ENCODE measurements at places on chromosomes 2 and 18.
A peak's percentile ranks its signal among the peaks of the same experiment; 100 is the strongest.

- no peak for DNase-seq
Measured at GRCh38 chr2:133270550-133270949, 297.7 kb downstream of the NCKAP5 start.

GRCh38 chr2:215692387-215693079, 256.7 kb upstream of the FN1 start:
- DNase-seq = no peak

DNA sequence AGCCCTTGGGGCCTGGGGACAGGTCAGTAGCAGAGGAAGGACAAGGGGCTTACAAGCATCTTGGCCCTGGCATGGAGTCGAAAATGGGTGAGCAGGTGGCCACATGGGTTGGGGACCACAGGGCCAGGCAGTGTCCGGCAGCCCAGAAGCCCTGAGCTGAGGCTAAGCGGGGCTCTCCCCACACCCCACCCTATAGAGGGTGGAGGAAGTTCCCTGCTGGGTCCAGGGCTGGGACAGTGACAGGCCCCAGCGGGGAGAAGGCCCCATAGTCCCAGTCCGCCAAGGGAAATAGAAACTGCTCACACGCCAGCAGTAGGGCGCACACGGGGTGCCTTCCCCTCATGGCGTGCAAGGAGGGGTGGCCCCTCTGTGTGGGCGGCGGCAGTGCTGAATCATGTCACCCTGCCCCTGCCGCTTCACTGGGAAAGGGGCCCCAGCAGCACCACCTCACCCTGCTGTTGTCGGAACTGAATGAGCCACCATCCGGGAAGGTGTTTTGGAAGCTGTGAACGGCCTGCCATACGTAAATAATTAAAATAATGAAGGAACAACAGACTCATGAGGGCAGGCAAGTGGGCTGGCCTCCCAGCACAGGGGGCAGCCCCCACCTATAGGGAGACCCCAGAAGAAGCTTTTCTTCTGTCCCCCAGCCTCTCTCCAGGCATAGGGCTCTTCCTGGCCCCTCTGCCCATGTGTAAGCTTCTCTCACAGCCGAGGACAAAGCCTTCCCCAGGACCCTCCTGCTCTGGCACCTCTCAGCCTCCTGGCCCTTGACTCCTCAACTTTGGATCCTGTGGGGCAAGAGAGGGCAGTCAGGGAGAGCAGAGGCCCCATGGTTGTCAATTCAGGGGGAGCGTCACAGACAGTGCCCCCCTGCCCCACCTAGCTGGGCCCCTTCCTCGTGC, 12.7 kb upstream of the DUSP2 start:
- DNase-seq = no peak

- DNase-seq = no peak
Measured at GRCh38 chr2:226855787-226856186, 19.9 kb downstream of the RHBDD1 start.

- no peak for DNase-seq
Measured at GRCh38 chr2:240615396-240615795, 9.9 kb upstream of the GPR35 start.

DNA sequence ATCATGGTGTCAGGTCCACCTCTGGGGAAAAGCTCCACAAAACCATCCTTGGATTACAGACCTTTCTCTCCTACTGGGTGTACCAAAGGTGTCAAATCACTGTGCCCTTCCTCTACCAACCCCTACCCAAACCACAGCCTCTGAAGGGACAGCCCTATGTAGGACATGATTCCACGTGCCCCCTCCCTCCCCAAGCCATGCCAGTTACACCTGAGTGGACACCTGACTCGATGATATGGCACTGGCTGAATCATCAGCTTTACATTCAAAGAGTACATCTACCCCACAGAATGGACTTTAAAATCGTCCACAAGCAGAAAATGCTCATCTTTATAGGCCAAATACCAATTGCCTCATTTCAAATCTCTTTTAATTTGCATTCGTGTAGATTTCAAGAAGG, 26.0 kb downstream of the TRABD2A start:
- DNase-seq = no peak

DNA sequence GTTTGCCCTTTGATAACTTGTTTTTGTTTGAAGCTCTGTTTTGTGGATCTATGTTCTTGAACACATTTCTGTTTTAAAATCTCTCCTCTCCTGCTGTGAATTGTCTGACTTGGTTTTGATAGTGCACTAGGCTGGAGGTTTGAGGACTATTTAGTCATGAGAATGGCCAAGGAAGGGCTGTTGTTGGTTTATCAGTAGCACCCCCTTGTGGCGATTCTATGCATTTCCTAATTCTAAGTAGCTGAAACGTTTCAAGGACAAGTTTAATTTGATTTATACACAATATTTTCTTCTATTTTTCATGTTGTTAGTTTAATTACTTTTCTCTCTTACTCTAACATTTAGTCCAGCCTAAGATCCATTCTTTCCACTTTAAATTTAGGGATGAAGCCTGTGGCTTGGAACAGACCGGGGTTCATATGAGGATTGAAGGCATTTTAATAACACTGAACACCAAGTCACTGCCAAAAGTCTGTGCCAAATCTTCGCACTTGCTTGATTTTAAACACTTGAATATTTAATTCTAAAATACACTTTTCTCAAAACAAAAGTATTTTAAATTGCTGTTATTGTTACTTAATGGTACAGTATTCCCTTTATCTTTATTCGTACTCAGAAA, 166.0 kb downstream of the SOCS6 start:
- peak; percentile 65 for DNase-seq

GRCh38 chr18:23503963-23504344, 643 bp downstream of the RMC1 start:
- no peak for DNase-seq

DNA sequence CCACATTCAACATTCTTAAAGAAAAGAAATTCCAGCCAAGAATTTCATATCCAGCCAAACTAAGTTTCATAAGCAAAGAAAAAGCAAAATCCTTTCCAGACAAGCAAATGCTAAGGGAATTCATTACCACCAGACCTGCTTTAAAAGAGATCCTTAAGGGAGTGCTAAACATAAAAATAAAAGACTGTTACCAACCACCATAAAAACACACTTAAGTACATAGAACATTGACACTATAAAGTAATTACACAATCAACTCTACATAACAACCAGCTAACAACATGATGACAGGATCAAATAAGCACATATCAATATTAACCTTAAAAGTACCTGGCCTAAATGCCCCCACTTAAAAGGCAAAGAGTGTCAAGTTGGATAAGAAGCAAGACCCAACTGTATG, 153.5 kb downstream of the FTCDNL1 start:
- DNase-seq = no peak

GRCh38 chr18:4125627-4126230, 329.4 kb downstream of the DLGAP1 start:
- DNase-seq = no peak

DNA sequence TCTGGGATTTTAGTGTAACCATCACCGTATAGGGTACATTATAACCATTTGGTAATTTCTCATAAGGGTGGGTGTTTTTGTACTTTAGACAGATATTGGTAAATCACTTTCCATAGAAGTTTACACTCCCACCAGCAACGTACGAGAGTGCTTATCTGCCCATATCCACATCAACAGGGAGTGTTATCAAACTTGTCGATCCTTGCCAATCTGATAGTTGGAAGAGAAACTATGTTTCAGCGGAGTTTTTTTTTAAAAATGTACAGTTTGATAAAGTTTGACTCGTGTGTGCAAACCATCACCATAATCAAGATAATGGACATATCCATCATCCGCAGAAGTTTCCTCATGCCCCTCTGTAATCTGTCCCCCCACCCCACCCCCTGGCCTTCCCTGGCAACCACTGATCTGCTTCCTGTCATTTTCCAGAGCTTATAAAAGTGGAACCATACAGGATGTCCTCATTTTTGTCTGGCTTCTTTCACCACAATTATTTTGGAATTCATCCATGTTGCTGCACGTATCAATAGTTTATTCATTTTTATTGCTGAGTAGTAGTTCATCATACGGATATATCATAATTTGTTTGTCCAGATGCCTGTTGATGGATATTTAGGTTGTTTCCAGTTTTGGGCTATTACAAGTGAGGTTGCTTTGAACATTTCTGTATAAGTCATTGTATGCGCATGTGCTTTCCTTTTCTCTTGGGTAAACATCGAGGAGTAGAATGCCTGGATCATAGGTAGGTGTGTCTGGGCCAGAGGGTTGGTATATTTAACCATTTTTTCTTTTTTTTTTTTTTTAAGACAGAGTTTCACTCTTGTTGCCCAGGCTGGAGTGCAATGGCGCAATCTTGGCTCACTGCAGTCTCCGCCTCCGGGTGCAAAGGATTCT, 18.6 kb downstream of the GLI2 start:
- DNase-seq = no peak

DNA sequence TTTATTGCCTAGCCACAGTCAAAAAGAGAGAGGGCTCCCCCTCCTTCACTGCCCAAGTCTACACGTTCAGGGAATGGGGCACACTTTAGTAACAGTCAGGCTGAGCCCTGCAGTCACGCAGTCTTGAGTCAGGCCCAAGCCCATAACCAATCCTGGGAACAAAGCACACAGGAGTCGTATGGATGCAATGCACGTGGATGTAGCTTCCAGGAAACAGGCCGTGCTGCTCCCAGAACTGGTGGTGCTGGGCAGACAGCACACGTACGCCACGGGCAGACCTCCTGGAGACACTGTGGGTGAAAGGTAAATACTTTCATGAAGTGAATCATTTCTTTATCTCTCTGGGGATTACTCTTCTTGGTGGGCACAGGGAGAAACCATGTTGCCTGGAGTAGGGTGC, 30.0 kb upstream of the MBP start:
- DNase-seq = no peak
